DMS79 (cell line): ENCODE measurements at places on chromosomes 13 and 19.

GRCh38 chr19:18428787-18429674 is 8.9 kb downstream of the ISYNA1 start:
- DNase-seq = peak; percentile 83

GRCh38 chr13:81686877-81687276 is 1346.0 kb upstream of the SPRY2 start:
- no peak for DNase-seq

- peak; percentile 70 for DNase-seq
Observed at GRCh38 chr13:94209117-94209516, 270.4 kb downstream of the DCT start.

GRCh38 chr13:51920267-51920666 is 58.5 kb downstream of the CCDC70 start:
- no peak for DNase-seq

DNA sequence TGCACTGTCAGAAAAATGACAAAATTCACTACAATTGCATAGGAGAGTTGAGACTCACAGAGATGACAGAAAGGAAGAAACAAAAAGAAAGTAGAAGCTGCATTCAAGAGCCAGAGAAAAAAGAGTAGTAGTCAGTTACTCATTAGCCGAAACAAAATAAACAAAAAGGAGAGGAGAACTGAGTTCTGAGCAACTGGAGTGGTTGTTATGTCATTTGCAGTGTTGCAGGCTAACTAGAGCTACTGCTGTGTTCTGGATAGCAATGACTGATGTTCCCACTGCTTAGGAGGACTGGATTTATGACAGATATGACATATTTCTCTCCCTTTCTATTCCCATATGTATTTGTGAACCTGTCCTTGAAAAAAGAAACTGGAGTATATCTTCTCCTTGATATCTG is 482.6 kb downstream of the RFC3 start:
- DNase-seq = no peak

DNA sequence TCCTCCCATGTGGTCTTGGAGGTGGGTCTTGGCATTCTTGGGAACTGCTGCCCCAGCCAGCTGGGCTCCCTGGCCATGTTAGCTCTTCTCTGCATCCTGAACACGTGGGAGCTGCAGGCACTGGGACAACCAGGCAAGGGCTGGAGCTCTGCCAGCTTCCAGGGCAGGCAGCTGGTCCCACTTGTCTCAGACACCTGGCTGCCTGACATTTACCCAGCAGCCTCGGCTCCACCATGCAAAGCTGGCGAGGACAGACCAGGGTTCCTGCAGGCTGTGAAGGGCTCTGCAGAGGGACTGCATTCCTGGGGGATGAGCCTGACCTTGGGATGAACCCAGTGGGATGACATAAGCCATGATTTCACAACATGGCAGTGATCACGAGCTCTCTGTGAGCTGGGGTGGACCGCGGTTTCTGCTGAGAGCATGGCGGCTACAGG is 99.0 kb upstream of the TSHZ3 start:
- DNase-seq = no peak

DNA sequence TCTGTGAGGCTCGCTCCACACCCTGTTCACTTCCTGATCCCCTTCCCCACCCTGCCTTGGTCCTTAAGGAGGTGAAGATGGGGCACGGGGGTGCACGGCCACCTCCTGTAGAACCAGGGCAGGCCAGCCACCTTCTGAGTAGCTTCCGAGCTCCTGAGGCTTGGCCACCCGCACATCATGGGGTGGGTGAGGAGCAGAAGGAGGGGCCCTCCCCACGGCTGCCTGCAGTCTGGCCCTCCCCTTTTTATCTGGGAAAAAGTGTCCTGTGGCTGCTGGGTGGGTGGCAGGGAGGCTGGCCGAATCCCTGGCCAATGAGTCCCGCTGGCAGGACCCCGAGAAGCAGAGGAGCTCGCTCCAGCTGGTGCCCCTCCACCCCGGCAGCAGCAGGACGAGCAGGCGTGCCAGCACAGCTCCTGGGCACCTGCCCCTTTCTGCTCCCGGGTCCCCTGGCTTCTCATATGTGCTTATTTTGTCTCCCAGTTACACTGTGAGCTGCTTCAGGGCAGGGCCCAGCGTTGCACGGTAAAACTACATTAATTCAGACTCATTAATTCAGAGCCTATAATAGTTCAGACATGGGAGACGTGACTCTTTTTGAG is 135.0 kb downstream of the KDM4B start:
- DNase-seq = no peak

DNA sequence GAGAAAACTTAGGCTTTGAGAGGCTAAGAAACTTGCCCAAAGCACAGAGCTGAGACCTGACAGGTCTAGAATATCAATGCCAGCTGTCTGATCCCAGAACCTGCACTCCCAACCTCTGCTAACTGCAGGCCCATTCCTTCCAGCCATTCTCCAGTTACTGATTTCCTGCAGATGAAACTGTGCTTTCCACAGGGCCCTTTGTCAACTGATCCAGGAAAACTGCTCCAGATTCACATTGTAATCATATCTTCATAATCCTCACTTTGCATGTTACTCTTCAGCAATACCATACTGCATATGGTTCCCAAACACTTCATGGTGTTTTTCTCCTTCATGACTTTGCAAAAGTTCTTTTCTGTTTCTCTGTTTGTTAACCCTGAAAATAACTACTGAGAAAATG is 100.6 kb downstream of the RAP2A start:
- no peak for DNase-seq

GRCh38 chr13:95893861-95894260 is 159.3 kb downstream of the UGGT2 start:
- no peak for DNase-seq

GRCh38 chr19:1248139-1248785 is at the start of gene MIDN:
Gene MIDN, plus strand, starts transcription at chr19:1248583. Its CDS starts 1,714 bp downstream, at chr19:1250297.
- DNase-seq = no peak

DNA sequence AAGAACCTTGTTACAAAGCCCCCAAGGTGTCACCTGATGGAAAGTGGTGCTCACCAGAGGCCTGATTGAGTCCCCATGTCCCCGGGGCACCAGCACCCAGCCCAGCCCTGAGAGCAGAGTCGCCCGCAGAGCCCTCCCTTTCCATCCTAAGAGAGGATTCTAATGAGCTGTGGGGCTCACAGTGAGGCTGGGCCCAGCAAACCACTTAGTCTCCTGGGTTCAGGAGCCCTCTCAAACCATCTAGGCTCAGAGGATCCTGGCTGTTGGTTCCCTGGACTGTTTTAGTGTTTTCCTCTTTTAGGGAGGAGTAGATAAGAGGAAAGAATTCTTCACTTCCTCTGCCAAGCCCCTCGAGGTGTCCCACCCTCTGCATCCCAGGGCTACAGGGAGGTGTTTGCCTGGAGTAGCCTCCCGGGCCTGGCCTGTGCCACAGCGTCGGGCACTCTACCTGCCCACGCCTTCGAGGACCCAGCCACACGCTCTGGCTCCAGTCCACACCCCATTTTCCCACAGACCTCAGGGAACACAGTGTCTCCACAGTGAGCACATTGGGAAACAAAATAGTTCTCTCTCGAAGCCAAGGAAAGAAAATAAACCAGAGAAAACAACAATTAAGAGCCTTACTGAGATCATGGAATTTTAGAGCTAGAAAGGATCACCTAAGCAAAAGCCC is 34.4 kb downstream of the DHRS12 start:
- no peak for DNase-seq

DNA sequence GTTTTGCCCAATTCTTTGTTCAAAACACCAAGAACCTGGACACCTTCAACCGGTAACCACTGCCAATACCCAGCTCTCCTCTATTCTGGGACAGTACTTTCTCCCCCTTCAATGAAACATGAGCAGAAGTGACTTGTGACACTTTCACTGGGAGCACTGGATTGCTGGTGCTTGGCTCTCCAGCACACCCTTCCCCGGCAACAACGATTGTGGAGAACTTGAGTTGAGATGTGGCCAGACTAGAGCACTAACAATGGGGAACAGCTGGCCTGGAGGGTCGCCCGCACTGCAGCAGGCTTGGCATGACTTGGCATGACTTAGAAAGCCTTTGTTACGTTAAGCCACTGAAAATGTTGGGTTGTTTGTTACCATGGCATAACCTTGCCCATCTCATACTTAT is 7.5 kb upstream of the B3GLCT start:
- DNase-seq = no peak

GRCh38 chr19:40165362-40165937 is 25.8 kb upstream of the MAP3K10 start:
- DNase-seq = no peak

GRCh38 chr19:55253842-55254624 is 4.8 kb downstream of the PPP6R1 start:
- DNase-seq = peak; percentile 38

DNA sequence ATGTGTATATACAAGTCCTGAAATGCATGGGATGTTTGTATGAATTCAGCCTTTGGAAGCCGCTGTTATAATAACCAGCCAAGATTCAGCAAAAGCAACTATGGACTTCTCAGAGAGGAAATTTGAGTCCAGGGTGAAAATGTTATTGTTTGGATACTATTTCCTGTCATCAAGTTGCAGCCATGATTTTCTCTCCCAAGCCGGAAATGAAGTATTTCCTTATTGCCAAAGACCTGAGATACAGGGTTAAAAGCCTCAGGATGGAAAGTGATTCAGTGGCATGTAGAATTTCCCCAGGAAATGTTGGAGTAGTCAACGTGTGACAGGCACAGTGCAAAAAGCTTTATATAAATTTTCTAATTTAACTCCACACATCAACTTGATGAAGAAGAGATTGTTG is 133.9 kb downstream of the IRS2 start:
- no peak for DNase-seq

DNA sequence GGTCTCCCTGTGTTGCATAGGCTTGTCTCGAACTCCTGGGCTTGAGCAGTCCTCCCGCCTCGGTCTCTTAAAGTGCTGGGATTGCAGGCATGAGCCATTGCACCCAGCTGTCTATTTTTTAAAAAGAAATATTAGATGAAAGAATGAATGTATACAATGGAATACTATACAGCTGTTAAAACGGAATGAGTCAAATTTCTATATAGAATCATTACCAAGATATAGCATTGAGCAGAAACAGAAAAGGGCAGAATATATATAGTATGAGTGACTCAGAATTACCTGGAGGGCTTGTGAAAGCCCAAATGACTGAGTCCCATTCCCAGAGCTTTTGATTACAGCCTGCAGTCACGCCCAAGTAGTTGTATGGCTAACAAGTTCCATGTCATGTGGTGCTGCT is 4.4 kb downstream of the DACT3 start:
- no peak for DNase-seq

DNA sequence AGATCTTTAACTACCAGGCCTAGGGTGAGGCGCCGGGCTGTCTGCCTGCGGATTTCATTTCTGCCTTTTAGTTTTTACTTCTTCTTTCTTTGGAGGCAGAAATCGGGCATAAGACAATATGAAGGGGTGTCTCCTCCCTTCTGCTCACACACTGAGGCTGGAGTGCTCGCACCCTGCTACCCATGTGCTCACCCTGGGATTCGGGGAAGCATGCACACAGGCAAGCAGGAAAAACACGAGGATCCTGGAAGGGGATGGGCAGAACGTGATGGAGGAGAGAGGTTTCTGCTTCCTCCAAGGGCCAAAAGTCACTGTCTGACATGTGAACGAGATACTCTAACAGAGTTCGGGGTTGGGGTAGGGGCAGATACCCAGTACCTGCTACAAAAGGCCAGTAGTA is 28.4 kb downstream of the ZNF823 start:
- DNase-seq = no peak

GRCh38 chr19:16482745-16483144 is 11.0 kb upstream of the EPS15L1 start:
- no peak for DNase-seq

GRCh38 chr13:24307211-24308067 is 1.9 kb upstream of the C1QTNF9 start:
- DNase-seq = peak; percentile 1

DNA sequence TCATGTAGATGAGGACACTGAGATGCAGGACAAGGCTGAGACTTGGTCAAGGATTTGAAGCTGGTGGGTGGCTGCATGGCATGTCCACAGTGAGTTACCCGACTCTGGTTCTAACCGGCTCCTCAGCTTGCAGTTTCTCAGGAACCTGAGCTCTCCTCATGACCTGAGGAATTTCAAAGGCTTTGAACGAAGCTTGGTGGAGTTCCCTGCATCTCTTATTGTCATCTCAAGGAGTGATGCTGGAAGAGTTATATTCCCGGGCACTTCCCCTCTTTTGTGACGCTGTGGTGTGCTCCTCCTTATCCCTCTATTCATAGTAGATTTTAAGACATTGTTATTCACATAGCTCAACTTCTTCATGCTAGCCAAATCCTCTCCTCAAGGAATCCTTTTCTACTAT is 500.1 kb upstream of the HTR2A start:
- DNase-seq = no peak
